ENCODE measurements at places on chromosomes 7 and 10.
A peak's percentile ranks its signal among the peaks of the same experiment; 100 is the strongest.

DNA sequence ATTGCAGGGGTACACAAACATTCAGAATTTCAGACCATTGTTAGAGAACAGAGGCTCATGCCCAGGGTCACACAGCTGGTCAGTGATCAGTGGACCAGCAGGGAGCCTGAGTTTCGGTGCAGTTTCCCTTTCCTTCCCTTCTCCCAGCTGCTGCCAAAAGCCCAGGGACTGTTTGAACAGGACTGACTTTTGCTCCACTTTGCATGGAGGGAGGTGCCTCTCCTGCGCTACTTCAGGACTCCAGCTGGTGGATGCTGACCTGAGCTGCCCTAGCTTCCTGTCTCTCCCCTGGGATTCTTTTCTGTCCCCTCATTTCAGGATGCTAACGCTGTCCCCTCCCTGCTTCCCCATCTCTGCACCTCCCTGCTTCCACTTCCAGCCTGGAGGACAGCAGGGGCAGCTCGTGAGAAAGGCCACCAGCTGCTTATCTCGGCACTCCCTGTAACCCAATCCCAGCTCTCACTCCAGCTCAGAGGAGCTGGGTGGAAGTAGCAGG, 14.5 kb downstream of the SH2D4B start:
- no peak for DNase-seq

GRCh38 chr7:128904381-128905197, 5.9 kb downstream of the KCP start:
- DNase-seq: no peak

GRCh38 chr10:11757821-11758463, 15.8 kb downstream of the ECHDC3 start:
- DNase-seq: peak; percentile 70

DNA sequence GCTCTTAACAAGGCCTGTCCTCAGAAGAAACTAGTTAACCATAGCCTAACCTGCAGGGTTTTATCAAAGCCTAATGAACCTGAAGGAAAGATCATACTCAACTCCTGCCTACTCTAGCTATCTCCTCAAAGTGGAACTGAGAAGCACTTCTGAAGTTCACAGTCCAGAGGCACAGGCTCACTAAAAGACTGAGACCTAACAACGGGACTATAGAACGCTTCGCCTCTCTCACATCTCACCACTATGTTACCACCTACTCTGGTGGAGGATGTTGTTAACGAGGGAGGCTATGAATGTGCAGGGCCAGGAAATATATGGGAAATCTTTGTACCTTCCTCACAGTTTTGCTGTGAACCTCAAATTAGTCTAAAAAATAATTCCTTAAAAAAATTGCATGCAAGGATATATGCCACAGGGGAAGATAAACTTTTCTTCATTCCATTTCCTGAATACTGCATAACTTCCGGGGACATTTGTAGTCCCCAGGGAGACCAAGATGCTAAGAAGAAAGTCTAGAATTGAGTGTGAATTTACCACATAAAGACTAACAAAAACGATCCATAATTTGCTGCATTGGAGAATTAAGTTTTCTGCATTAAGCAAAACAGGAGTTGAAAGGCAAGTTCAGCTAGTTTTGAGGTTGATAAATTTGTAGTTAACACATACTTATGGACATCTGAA, 21.6 kb downstream of the LIPJ start:
- no peak for DNase-seq

GRCh38 chr7:115505136-115505535, 525.4 kb downstream of the TFEC start:
- no peak for DNase-seq

DNA sequence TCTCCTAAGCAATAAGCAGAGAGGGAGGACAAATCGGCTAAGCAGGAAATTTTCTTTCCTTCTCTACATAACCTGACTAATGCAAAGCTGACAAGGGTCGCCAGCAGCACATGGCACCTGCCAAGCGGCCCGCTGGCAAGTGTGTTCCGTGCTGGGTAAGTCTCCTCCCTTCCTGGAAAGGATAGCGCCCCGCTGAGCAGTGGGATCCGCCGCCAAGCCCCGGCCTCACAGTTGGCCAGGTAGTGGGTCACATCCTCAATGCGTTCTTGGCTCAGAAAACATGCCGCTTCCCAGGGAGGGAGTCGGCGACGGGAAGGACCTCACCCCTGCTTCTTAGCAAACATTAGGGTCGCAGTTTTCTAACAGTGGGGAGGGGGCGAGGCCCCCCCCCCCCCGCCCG, 488.9 kb upstream of the NUPR2 start:
- no peak for DNase-seq

DNA sequence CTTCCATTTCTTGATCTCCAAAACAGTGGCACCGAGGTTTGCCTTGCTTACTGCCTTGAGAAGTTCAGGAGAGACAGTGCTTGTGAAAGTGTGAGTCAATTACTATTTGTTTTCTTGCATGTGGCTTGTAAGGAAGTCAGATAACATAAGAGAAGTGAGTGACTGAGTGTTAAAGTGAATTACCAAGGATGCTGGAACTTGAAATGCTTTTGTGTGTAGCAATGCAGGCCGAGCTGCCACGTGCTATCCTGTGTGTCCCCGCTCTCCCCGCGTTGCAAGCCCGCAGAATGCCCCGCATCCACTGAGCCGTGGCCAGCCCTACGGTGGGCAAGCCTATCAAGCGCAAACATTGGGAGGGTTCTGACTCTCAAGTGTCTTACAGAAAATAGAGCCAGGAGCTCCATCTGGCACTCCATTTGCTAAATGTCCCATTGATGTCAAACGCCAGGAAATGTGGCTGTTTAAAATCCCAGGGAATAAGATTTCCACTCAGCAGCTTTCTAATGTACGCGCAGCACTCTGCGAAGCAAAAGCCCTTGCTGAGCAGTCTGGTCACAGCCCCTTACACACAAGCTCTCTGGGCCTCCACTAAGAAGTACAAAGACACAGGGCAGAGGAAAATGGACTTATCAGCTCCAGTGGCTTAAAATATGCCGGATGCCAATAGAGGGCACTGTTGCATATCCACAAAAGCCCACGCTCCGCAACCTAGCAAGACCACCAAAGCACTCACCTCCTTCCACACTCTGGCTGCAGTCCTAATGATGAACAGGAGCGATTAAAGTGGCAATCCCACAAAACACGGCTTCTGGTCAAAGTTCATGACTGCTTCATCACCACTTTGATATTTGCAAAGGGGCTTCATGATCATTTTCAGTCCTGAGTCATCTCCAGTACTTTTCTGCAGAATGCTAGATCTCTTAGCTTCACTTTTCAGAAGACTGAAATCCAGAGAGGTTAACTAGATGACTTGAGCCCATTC, 158.0 kb upstream of the ITGB1 start:
- DNase-seq: no peak

DNA sequence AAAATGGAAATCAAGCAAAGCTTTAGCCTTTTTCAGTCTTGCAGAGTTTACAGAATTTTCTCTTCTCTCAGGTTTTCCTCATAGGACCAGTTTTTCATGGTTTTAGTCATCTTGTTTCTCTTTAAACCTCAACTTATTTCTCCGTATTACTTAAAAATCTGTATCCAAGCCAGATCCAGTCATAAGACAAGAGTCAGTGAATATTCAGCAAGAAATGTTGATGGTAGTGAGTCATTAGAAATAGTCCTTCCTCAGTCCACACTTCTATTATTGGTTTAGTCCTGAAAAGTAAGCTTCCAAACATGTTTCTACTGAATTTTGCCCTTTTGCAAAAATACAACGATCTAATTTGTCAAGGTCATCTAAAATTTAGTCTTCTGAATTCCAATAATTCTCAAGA, 107.0 kb downstream of the VIM start:
- DNase-seq: no peak

- no peak for DNase-seq
Observed at GRCh38 chr7:45324683-45325237, 167.2 kb downstream of the RAMP3 start.

DNA sequence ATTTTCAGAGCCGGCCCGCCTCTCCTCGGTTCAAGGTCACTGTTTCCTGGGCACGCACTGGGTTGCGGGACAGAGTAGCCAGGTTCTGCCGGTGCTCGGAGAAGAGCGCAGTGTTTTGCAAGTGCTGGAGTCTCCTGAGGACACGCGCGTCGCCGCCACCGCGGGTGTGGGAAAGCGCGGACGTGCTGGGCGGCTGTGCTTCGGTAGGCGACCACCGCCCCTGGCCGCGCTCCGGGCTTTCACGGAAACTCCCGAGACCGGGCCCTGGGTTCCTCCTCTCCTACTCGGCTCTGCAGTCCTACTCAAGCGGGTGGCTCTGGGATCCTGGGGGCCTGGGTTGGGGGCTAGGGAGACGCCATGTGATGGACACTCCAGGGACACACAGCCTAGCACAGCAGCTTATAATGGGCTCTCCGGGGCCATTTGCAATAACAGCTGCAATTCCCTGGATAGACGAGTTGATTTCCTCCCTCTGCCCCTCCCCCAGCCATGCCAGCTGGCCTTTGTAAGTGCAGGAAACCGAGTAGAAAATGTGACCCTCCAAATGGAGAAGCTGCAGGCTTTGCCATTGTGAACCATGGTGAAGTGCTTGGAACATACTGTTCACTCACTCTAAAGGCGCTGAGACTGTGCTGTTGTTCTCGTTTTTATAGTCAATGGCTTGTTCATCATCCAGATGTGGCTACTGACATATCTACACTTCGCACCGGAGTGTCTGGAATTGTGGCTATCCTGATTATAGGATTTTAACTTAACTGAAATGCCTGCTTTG, 2.1 kb downstream of the FRAT1 start:
- no peak for DNase-seq

- no peak for DNase-seq
Observed at GRCh38 chr10:59099481-59099880, 77.0 kb upstream of the PHYHIPL start.

DNA sequence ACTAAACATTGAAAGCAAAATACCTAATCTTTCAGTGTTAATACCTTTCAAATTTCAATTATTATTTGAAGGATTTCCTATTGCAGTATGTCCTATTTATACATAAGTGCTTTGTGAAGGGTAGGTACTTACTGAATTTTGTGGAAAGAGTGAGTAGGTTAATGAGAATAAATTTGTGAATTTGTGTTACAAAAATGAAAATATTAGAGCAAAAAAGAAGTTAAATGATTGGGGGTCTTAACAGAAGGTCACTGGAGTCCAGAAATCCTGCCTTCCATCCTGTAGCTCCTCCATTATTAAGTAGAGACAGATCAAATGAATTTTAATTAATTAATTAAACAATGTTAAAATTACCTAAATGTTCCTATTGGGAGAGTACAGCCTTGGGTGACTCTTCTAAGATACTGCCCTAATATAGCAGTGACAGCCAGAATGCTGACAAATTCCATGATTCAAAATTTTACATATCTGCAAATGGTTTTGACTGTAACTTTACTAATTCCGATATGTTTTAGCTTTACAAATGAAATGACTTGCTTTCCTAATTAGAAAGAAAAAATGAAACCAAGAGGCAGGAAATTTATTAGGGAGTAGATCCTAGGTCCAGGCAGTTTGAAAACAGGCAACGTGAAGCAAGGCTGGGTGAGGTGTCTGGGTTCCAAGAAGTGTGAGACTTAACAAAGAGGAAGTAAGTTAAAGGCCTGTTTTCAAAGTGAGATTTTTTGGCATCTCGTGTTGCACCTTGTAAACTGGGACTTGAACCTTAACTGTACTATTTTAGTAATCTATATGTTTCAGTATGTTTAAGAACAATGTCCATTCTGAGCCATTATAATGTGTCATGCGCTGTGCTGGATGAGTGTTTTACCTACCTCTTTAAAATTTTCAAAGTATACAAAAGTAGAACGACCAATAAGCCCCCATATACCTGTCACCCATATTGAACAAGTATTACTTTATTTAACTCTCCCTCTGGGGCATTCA, 1.5 kb downstream of the PIK3CG start:
- no peak for DNase-seq

DNA sequence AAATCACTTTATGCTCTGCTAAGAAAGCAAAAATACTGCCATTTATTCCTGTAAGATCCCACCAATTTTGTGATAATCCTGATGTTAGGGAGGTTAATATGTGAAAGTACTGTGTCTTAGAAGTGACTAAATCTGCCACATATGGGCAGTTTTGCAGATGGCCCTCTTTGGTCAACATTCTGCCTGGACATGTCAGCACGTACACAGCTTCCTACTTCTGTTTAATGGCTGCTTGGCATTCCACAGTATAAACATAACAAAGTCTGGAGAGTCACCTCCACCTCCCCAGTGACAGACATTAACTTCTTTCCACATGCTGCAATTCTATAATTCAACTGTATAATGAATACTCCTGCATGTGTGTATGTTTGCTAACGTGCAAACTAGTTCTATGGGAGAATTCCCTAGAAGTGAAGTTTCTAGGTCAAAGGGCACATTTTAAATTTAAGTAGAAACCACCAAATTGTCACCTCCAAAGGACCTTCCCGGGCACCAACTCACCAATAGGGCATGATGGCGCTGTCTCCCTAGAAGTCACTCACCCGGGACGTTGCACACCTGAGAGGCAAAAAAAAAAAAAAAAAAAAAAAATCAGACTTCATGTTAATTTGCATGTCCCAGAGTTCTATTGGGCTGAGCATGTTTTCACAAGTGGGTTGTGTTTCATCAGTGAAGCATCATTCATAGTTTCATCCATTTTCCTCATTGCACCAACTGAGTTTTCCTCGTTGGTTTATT, 38.9 kb downstream of the MKI67 start:
- DNase-seq: no peak

DNA sequence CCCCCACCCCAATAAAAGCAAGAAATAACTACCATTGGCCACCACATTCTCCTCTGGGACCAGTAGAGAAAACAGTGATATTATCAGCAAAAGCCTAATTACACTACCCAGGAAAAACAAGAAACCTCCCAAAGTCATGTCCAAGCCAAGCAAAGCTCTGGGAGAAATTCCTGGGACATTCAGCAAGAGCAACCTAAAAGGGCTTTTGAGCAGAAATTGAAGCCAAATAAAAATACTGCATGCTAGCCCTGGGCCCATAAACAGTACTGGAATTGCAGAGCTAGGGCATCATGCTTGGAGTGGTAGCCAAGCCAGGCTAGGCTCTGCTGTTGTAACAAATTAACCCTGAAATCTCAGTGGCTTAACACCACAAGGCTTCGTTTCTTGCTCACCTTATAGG, 347.9 kb downstream of the LRMDA start:
- no peak for DNase-seq

DNA sequence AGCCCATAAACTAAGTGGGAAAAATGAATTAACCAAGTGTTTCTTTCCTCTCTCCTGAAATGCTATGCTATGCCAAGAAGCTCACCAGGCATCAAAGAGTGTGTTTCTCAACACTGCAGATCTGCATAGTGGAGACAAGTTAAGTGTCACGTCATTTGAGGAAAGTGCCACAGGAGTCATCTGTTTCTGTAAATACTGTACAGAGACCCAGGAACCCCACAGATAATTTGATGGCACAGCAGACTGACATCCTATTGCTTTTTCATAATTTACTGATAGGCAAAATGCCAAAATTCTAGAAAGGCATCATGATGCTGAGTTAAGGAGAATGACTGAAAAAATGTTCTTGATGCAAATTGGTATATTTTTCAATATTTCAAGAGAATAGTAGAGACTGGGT, 124.3 kb downstream of the NRCAM start:
- no peak for DNase-seq

GRCh38 chr10:119211176-119211575, 3.8 kb downstream of the GRK5 start:
- DNase-seq: no peak

DNA sequence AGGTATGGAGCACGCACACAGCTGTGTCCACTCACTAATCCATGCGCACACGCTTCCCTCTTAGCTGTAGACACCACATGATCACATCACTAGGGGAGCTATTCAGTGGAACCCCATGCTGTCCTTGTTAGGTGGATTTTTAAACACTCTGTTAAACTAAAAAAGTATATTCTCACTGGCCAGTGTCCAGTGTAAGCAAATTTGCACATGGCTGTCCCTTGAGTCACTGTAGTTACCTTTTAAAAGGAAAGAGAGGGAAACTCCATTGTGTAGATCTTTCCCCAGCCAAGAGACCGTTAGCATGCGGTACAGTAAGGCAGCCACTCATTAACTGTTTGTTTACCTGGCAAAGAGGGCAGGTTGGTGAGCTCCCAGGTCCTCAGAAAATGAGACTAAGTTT, 81.6 kb upstream of the INSYN2A start:
- no peak for DNase-seq

Data from stimulated activated CD8-positive, alpha-beta memory T cell treated with anti-CD3 and anti-CD28 coated beads, Interleukin-7, amount 100 ng/mL, for 4 hours (primary cell).